ENCODE measurements at places on chromosomes 2 and 18.

- no peak for DNase-seq
These were observed 242.2 kb downstream of the TGIF1 start for GRCh38 chr18:3692113-3692621.

GRCh38 chr2:8584174-8585066, 97.4 kb upstream of the ID2 start:
- DNase-seq: no peak

GRCh38 chr2:14952400-14952963, 320.0 kb downstream of the LRATD1 start:
- DNase-seq: no peak

GRCh38 chr18:75868031-75868430, 440.5 kb upstream of the SMIM21 start:
- no peak for DNase-seq

DNA sequence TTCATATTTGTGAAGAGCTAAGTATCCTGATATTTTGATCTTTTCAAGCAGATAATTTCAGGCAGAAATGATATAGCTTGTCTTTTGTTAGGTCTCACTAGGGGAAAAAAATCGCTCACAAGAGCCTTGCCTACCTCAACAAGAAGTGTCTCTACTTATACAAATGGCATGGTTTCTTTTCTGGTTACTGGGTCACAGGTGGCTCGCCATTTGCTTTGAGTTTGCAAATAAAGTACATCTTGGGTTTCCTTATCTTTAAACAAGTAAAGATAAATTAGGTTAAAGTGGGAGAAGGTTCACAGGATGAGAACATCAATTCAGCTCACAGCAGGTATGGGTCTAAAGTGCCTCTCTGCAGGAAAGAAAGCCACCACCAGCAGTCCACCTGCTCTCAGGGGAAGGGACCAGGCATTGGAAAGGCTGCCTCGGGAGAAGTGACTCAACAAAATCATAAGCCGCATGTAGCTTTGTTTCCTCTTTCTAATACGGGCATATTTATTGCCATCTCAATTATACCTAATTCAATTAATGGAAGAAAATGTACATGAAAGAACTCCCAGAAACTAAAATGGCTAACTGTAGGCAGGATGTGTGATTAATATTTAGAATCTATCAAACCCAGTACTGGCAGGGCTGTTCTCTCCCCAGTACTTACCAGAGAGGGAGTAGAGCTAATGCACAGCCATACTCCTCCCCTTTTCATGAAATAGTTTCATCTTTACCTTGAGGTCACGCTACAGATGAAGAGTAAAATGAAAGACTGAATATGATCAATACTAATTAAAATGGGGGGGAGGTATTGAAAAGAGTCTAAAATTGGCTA, 28.3 kb downstream of the CDC42EP3 start:
- DNase-seq: no peak

DNA sequence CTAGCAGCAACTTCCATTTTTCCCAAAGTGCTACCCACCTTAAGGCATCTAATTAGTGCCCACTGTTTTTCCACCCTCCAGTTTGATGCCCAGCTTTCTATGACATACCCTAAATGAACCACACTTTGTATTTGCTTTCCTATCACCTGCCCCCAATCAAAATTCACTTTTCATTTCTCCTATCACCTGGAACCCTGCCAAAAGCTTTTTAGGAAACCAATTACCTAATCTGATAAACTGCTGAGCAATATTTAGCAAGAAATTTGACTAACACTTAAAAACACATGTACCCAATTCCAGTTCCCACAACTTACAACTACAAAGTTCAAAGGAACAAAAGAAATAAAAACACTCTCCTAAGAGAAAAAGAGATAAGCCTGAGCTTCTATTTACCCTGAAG, 71.7 kb downstream of the IKZF2 start:
- DNase-seq: no peak

GRCh38 chr2:166882851-166883250, 5.4 kb upstream of the XIRP2 start:
- no peak for DNase-seq

- no peak for DNase-seq
These were observed 115.4 kb downstream of the ACAA2 start for GRCh38 chr18:49697757-49698524.
